Fibroblast of skin of back (primary cell): ENCODE measurements at places on chromosomes 7 and 10.

DNA sequence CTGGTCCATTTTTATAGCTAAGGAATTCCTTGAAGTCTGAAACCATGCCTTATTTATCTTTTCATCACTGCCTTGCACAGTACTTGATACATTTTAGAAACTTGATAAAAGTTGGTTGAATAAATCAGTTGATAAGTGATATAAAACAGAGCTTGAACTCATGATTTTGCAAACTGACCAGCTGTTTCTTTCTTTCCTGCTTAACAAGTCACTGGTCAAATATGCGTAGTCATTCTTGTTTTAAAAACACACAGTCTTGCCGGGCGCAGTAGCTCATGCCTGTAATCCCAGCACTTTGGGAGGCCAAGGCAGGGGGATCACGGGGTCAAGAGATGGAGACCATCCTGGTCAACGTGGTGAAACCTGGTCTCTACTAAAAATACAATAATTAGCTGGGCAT, 6.3 kb downstream of the TPST1 start:
- peak; percentile 4 for DNase-seq

GRCh38 chr7:96246919-96247318, 75.0 kb downstream of the SLC25A13 start:
- DNase-seq: no peak

- no peak for DNase-seq
Observed at GRCh38 chr7:87027900-87028299, 31.6 kb downstream of the ELAPOR2 start.

- no peak for DNase-seq
Observed at GRCh38 chr10:110008518-110009339, 945 bp downstream of the ADD3 start.

DNA sequence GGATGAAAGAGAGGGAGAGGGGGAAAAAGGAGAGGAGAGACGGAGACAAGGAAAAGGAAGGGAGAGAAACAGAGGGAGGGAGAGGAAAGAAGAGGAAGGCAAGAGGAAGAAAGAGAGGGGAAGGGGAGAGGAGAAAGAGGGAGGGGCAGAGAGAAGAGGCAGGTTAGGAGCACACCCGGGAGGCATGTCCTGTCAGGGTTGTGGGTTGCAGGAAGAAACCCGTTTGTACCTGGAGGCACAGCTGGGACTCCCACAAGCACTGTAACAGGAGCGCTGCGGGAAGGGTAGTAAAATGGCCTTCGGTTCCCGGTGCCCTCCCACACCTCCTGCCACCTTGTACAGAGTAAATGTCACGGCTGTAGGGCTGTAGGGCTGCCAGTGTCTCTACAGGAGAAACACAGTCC, 24.7 kb downstream of the FGFR2 start:
- no peak for DNase-seq

DNA sequence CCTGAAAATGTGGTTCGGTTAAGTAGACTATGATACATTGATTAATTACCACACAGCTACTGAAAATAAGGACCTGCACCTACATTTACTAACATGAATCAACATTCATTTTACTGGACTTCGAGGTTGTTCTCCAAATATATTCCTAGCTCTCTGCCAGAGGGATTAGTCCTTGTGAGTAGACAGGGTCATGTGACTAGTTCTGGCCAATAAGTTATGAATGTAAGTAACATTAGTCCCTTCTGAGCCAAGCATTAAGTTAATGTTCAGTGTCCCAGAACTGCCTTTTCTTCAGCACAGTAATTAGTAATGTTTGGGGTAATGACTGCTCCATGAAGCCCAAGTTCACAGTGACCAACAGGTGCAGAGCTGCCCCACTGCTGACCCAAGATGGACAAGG, 9.2 kb downstream of the ITIH5 start:
- no peak for DNase-seq

DNA sequence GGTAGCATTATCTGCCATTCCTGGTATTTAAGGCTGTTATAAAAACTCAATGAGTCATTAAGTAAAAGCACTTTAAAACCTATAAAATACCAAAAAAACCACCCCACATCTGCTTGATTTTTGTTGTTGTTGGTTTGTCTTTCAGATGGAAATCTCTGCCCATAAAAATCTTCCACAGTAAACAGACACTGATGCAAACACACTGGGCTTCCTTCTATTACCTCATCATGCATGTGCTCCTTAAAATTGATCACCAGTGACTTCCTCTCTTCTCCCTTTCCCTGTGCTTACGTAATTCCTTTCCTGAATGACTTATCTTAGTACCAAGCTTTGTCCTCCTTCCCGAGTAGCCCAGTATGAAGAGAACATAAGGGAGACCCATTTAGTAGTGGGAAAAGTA, 167.2 kb downstream of the EVX1 start:
- DNase-seq: no peak

GRCh38 chr7:65946904-65947303, 35.1 kb downstream of the GUSB start:
- peak; percentile 20 for DNase-seq

DNA sequence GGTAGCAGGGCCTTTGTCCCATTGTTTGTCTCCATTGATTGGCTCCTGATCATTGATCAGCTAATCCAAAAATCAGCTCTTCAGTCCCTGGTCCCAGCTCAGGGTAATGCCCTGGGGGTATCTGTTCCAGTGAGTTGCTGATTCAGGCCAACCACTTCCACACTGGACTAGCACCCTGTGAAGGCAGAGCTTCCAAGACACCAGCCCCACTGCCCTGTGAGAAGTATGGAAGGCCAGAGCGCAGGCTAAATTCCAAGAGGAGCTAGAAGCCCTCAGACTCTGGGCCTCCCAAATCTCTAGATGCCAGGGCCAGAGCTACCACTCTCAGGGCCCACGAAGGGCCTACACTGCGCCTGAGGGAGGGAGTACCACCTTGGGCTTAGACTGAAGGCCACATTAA, 10.4 kb downstream of the TMEM72 start:
- no peak for DNase-seq

DNA sequence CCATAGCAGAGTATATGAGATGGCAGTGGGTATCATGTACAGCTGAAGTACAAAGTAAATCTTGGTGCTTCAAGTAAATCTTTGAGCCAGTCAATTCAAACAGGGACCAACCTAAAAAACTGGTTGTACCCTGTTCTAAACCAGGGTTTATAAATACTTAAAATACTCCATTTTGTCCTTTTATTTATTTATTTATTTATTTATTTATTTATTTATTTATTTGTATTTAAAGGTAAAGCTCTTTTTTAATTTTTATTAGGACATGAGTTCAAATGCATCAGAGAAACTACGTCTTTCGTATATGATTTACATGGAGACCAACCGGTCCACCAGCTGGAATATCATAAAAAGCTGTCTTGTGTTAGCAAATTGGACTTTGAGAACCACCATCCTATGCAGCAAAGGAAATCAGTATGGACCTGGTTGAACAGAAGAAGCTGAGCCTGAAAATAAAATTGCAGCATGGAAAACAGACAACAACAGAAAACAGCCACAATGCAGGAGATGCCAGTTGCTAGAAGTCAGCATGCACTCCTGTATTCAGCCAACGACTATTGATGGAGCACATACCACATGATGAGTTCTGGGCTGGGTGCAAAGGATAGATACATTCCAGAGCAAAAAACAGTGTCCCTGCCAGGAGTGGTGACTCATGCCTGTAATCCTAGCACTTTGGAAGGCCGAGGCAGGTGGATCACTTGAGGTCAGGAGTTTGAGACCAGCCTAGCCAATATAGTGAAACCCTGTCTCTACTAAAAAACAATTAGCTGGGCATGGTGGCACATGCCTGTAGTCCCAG, 60.0 kb downstream of the PLXNA4 start:
- DNase-seq: peak; percentile 68

DNA sequence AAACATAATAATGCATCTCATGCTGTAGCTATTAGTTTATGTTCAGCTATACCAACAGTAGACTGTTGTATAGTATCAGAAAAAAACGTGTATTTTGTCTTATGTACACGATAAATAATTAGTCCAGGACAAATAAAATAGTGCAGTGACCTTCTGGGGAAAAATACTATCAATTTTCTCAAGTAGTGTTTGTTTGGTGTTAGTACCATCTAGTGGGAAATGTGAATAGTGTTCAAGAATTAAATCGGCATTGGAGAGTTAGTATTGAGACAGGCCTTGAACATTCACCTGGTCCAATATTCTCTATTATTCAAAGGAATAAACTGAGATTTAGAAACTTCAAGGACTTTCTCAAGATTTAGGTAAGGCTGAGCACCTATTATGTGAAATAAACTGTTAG, 21.7 kb upstream of the OR2A5 start:
- peak; percentile 45 for DNase-seq

- no peak for DNase-seq
Observed at GRCh38 chr7:106369816-106370215, 85.0 kb upstream of the NAMPT start.

DNA sequence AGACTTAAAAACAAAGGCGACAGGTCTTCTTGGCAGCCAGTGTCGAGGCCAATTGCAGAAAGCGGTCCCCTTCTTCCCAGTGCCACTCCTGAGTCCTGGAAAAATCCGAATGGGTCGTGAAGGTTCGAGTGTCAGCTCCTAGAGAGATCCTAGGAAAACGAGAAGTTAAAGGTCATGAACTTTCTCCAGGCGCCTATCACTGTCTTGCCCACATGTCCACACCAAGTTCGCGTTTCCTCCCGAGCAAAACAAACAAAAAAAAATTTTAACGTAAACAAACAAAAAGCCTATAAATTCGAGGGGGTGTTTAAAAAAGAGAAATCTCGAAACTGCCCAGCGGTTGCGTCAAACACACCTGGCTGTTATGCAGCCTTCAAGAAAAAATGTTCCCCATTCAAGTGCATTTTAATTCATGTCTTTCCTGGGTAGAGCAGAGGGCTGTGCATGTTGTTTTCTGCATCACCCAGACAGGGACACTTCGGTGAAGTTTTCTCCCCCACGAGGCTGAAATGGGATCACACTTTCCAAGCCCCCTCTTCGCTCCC, 1.5 kb downstream of the ARHGAP21 start:
- DNase-seq: no peak

GRCh38 chr7:89914711-89915110, 239.6 kb upstream of the STEAP1 start:
- DNase-seq: no peak

DNA sequence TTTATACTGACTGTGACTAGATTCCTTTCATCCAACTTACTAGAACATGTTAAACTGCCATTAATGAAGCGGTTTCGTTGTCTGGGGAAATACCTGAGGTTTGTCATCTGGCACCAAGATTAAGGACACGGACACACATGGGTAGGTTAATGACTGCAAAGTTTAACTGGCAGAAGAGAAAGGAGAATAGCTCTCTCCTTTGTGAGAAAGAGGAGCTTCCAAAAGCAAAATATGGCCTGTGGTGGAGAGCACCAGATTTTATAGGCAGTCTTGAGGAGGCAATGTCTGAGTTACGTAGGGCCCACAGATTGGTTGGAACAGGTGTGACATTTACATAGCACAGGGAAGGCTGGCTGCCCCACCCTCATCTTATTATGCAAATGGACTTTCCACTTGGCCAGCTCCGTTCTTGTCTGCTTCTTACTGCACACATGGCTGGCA, 1193.0 kb upstream of the CELF2 start:
- DNase-seq: no peak

DNA sequence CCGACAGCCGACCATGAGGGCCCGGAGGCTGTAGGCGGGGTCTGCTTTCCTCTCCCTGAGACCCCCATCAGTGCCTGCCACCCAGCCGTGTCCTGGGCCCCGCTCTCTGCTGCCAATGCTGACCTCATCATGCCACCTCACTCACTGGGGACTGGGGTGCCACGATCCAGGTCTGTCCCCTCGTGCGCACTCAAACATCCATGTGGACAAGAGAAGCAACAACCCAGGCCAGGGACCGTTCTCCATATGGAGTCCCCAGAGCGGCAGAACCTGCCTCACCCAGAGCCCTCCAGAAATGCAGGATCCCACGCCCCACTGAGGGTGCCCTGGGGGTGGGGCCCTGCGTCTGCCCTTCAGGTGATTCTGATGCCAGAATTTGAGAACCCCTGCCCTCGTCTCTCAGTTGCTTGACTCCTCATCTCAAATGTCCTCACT, 210.0 kb upstream of the PPP2R2D start:
- DNase-seq: no peak

DNA sequence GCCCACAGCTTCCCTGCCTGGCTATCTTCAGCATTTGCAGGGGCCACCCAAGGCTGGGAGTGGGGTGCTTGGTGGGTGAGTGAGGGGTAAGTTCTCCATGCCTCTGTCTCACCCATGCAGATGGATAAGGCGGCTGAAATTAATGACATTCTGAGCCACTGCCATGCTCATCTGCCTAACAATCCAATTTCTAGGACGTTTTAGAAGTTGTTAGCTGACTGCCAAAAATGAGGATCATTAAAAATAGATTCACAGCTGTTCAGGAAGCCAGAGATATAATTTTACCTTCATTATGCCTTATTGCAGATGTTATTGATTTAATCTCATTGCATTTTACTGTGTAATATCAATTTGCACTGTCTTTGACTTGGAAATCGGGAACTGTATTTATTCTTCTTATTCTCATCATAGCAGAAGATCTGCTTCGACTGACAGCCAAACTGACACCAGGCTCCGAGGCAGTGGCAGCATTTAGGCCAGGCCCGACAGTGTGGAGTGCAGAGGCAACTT, 334.4 kb upstream of the NPVF start:
- no peak for DNase-seq

DNA sequence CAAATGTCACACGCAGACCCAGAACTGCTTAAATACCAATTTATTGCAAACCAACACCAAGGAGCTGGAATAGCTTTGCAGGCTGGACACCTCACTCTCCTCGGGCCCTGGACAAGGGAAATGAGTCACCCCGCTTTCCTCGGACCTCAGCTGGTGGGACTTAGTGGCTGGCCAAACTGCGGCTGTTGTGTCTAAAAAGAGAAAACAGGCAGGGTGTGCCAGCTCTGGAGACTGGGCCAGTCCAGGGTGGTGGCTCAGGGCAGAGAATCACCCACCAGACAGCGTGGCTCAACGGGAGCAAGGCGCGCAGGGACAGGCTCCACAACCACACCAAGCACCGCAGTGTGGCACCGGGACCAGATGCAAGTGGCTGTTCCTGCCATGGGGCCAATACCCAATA, 58.2 kb upstream of the CAMK2B start:
- DNase-seq: peak; percentile 12

GRCh38 chr7:119167431-119167830, 942.9 kb downstream of the ANKRD7 start:
- no peak for DNase-seq

DNA sequence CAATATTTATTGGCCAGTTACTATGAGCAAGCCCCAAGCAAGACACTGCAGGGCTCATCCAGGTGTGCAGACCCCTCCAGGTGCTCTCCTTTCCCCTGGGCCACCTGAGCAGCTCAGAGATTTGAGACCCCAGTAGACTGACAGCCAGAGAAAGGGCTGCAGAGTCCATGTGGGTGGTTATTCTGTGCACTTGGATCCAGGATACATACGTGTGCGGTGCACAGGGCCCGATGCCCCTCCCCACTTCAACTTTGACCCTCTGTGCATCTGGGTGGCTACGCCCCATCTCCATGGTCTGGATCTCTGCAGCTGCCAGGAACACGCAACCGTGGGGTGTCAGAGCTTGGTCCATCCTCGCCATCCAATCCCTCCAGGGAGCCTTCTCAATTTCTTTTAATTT, 72.9 kb downstream of the MKI67 start:
- no peak for DNase-seq

GRCh38 chr7:50185951-50186682, 93.1 kb upstream of the ZPBP start:
- DNase-seq: no peak
